ENCODE measurements at places on chromosomes 3 and 15.

- DNase-seq = no peak
Measured at GRCh38 chr3:70861234-70861633, 548.8 kb upstream of the MDFIC2 start.

GRCh38 chr3:189966843-189967242 lies 153.9 kb downstream of the P3H2 start:
- no peak for DNase-seq

DNA sequence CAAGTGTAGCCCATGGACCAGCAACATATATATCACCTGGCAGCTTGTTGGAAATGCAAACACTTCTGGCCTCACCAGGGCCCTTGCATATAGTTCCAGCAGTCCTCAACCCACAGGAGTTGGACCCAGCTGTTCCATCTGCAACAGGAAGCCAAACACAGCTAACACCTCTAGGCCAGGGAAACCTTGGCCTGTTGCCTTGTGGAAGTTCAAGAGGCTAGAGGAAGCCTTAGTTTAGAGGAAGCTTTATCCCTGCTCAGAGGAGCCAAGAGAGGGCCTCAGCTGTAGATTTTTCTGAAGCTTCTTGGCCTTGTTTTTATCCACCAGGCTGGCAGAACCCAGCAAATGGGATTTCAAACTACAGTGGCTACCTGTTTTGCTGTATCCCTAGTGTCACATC lies 11.4 kb downstream of the FHIT start:
- no peak for DNase-seq

GRCh38 chr3:188037195-188037718 lies 116.7 kb upstream of the LPP start:
- no peak for DNase-seq

- no peak for DNase-seq
Measured at GRCh38 chr15:37773111-37773860, 161.2 kb upstream of the TMCO5A start.

- DNase-seq = no peak
Measured at GRCh38 chr3:8873740-8874139, 89.5 kb downstream of the RAD18 start.

- no peak for DNase-seq
Measured at GRCh38 chr3:183629546-183630301, 5.7 kb upstream of the KLHL24 start.

DNA sequence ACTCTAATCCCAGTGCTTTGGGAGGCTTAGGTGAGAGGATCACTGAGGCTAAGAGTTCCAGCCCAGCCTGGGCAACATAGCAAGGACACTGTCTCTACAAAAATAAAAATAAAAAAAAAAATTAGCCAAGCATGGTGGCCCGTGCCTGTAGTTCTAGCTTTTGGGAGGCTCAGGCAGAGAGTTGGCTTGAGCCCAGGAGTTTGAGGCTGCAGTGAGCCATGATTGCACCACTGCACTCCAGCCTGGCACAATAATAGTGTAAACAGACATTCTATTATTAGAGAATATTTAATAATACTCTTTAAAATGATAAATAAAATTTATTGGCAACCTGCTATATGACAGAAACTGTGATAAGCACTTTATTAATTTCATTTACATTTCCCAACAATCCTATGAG lies 908.9 kb downstream of the TUSC7 start:
- no peak for DNase-seq

- DNase-seq = no peak
Measured at GRCh38 chr3:104596551-104596950, 770.2 kb upstream of the ALCAM start.

DNA sequence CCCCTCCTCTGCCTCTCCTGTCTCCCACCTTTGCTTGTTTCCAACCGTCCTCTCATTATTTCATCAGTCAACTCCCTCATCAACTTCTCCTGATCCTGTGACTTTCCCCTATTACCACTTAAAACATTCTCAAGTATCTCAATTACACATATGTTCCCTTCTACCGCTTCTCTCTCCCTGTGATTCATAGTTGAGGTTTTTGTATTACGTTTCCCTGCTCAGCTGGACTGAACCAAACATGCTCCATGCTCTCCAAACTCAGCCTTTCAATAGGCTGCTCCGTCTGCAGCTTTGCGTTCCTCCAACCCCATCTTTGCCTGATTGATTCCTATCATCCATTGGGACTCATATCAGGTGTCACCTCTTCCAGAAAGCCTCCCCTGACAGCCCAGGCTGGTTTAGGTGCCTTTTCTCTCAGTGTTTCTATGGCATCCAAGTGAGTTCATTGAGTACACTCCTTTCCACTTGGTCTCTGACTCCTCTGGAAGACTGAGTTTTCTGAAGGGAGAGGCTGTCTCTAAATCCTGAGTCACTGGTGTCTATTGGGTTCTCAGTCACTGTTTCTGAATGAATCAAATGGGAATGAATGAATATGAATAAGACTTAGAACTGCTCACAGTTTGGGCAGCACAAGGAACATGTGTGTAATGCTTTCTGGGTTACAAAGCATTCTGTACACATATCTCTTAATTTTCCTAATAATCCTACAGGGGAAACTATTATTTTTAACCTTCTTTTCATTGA lies 56.4 kb downstream of the PLD1 start:
- no peak for DNase-seq

DNA sequence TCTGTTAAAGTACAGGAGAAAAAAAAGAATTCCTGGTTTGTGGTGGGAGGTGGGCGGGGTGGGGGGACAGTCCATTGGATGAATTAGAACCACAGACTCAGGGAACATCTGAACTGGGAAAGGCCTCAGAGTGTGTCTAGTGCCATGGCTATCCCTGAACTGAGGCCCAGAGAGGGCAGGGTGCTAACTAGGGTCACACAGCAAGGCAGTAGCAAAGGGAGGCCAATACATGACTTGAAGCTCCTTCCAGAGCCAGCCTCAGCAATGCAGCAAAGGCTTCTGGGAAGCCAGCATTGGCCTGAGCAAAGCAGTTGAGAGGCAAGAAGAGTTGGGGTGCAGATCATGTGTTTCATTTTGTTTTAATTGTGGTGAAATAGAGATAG lies 85.4 kb downstream of the SMAD6 start:
- DNase-seq = no peak

- DNase-seq = no peak
Measured at GRCh38 chr15:29518442-29518841, 248.8 kb upstream of the NSMCE3 start.

GRCh38 chr3:160929595-160929994 lies 173.6 kb downstream of the PPM1L start:
- DNase-seq = no peak

- DNase-seq = no peak
Measured at GRCh38 chr3:74273555-74274402, 340.7 kb downstream of the CNTN3 start.

- no peak for DNase-seq
Measured at GRCh38 chr15:98870788-98871187, 136.8 kb downstream of the PGPEP1L start.

Measured in activated T-helper 1 cell treated with anti-CD3 and anti-CD28 coated beads, Interleukin-2, amount 50 U/mL, for 16 hours (primary cell).